ENCODE measurements at places on chromosomes 1 and 21. TPM values are rescaled to one million over a fixed set of nuclear protein-coding genes. Genes with fewer than 3 reads are reported as not detected.

MAEL gene
- not detected for total RNA-seq

ANKRD65 gene
- total RNA-seq: 38.4 TPM

CDCP2 gene
- total RNA-seq: not detected

ETNK2 gene
- 5.0 TPM for total RNA-seq

DNA sequence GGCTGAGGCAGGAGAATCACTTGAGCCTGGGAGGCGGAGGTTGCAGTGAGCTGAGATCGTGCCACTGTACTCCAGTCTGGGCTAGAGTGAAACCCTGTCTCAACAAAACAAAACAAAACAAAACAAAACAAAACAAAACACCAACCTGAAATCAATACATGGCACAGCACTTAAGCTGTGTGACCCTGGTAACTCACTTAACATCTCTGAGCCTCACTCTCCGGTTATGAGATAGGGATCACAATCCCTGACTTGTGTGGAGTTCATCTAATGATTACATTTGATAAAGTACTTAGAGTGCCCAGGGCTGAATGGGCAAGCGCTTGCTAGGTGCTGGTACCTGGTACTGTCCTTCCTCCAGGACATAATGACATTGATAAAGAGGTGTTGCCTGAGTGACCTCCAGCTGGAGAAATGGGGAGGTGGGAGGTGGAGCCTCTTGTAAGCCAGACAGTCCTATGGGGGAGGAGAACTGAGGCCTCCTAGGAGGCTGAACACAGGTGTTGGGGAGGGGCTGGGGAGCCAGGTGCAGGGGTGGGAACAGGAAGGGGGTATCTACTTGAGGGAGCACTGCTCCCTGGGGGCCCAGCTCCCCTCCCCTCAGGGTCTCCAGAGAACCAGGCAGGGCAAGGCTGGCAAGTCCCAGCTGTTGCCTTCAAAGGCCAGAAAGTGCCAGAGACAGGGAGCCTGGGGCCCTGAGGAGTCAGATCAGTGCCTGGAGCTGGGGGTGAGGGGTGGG is 17.9 kb downstream of the FOXO6 start:
- no peak for DNase-seq

GRCh38 chr21:39016740-39017315 is 166.4 kb downstream of the PSMG1 start:
- no peak for DNase-seq

- no peak for DNase-seq
Observed at GRCh38 chr21:28496517-28496916, 496.2 kb downstream of the LTN1 start.

Measured in glutamatergic neuron (in vitro differentiated cells).